Right ventricle myocardium superior (tissue), 1 donor: ENCODE measurements at places on chromosomes 16 and 17. TPM values are rescaled to one million over a fixed set of nuclear protein-coding genes. Genes with fewer than 3 reads are reported as not detected.

SLC12A3 gene
- total RNA-seq, result not detected

DNA sequence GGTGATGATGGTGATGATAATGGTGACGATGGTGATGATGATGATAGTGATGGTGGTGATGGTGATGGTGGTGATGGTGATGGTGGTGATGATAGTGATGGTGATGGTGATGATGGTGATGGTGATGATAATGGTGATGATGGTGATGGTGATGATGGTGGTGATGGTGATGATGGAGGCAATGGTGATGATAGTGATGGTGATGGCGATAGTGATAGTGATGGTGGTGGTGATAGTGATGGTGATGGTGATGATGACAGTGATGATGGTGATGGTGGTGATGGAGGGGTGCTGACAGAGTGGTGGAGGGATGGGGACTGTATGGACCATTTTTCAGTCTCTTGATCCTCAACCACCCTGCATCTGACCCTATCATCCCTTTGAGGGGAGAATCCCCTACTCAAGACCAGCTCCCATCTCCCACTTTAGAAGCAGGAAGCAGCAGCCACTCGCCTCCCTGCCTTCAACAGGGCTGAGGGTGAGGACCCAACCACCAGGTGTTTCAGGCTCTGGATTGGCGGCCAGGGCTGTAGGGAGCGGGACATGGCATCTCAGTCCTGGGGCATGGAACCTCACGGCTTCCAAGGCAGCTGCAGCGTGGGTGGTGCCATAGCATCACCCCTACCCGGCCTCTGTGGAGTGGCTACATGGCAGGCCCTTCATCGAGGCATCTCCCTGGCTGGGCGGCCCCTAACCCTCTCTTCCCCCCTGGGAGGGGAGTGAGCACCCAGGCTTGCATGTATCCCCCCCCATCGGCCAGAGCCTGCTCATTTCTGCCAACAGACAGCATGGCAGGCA, 4.5 kb downstream of the FSCN2 start:
- no peak for DNase-seq

DNA sequence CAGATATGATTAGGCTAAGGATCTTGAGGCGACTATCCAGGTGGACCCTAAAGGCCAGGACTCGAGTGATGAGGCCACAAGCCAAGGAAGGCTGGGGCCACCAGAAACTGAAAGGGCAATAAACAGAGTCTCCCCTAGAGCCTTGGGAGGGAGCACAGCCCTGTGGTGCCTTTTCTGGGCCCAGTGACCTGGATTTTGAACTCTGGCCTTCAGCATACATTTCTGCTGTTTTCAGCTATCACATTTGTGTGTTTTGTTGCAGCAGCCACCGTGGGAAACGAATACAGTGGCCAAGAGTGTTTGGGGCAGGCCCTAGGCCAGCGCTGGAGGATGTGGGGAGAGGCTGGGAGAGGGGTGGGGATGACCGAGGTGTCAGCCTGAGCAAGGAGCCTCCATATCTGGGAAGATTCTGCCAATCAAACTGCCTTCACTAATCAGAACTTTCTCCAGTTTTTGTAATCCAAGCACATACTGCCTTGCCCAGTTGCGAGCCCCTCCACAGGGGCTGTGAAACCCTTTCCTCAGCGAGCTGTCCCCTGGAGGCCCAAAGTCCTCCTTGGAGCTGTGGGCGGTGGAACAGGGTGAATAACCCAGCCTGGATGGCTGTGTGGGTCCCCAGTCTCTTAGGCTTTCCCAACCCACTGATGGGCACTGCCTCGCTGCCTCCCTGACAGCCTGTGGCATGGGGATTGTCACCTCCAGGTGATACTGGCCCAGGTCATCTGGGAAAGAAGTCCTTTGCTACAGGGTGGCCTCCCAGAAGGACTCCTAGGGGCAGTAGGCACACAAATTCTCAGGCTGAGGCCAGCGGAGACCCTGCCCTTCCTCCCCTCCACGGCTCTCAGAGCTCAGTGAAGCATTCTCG, 16.8 kb downstream of the B9D1 start:
- DNase-seq, result no peak

- no peak for DNase-seq
These were observed 41.5 kb downstream of the CPNE2 start for GRCh38 chr16:57133886-57134285.

DNA sequence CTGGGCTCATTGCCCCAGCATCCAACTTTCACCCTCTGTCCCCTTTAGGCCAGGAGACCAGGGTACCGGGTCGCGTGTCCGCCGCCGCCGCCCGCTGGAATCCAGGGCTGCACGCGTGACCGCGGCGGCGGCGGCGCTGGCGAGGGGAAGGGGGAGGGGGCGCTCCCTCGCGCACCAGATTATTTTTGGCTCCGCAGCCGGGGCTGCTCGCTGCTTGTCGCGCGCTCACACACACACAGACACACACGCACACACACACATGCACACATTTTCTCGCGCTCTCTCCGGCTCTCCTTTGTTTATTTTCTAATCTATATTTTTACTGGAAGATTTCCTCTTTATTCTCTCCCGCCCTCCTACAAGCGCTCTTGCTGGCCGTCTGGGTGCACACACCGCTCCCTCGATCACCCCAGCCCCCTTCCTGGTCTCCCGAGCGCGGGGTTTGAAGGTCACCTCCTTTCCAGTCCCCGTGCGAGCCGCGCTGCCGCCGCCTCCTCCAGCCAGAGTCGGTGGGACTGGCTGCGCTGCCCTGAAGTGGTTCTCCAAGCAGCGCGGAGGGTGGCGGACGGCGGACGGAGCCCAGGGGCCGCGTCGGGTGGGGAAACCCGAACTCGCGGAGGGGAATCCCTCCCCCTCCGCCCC, 921.4 kb upstream of the EEF2KMT start:
- DNase-seq, result no peak
